ENCODE measurements at places on chromosomes 2 and 18.

DNA sequence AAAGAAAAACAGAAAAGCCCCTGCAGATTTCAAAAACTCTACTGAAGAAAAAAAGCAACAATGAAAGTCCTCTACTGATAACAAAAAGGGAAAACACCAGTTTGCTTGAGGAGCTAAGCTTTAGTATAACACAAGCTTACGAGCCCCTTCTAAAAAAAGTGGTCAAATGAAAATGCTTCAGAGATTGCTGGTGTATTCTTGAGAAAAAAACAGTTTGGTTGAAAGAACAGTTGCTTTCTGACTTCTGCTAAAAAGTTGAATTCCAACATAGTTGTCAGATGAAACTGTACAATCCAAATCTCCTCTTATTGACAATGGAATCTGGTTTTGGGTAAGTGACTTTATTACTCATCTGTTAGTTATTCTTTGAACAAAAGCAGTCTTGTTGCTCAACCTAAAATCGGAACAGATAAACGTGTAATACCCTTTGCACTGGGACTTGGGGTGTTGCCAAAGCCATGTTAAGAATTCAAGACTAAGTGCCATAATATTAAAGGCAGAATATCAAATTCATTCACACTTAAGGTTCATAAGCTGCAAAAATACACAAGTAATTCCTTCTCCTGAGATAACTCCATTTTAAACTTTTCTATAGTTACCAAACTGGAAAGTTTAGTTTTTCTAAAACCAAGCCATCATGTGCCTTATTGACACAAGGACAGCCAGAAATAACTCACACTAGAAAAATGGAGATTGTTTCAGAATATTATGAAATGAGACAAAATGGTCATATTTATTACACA lies 45.3 kb upstream of the SPAG16 start:
- DNase-seq, result no peak

DNA sequence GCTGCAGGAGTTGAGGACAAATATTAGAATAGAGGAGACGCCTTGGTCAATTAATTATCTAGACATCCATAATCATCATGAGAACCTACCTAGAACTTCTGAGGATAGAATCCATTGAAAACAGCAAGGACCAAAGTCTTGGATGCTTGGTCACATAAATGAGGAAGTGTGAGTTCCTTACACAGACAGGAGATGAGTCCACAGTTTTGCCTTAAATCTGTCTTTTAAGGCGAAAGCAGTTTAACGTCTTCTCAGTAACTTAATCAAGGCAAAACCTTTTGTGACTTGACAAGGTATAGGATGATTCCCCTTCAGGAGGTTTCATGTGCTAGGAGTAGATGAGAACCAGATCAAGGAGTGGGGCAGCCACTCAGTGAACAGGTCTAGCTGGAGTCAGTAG lies 1783.2 kb upstream of the CELF4 start:
- DNase-seq, result no peak

DNA sequence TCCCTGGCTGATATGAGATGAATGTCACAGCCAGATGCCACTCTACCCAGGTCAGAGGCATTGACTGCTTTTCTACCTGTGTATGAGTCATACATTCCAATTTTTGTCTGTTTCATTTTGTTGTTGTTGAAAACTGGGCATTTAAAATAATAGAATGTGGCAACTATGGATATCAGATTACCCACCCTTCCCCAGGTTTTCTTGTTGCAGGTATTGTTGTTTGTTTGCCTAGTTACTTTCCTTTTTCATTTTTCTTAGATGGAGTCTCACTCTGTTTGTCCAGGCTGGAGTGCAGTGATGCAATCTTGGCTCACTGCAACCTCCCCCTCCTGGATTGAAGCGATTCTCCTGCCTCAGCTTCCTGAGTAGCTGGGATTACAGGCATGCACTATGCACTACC lies 70.2 kb downstream of the LRRC30 start:
- no peak for DNase-seq

GRCh38 chr2:34291076-34291475 lies 692.0 kb upstream of the FAM98A start:
- DNase-seq, result no peak

Data from central memory CD8-positive, alpha-beta T cell (primary cell).